ENCODE measurements at places on chromosomes 1 and 21.
A peak's percentile ranks its signal among the peaks of the same experiment; 100 is the strongest.

GRCh38 chr1:25563330-25564215 lies 20.2 kb downstream of the LDLRAP1 start:
- DNase-seq = no peak

DNA sequence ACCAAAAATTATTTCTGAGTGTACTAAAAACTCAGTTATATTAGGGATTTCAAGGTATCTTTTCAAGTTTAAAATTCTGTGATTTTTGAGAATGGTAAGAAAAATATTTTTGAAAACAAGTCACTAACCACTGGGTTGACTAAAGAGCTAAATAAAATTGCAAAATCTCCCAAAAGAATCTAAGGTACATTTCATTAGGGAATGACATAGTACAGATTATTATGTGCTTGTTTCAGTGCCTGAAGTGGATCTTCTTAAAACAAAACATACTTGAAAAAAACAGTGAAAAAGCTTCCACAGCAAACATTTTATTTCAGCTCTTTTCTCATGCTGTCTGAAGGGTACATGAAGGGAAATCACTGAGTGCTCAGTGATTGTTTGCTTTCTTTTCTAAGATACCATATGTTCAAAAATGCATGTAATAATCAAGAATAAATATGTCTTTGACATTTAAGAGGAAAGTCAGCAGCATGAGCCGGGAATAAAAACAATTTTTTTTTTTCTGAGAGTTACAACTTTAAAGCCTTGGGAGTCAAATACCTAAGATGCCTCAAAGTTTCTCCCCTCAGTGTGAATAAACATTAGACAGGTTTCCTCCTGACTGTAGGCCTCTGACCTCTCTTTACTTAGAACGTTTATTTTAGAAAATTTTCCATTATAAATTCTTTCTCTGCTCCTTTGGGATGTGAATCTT lies 200.7 kb downstream of the KCNT2 start:
- no peak for DNase-seq

DNA sequence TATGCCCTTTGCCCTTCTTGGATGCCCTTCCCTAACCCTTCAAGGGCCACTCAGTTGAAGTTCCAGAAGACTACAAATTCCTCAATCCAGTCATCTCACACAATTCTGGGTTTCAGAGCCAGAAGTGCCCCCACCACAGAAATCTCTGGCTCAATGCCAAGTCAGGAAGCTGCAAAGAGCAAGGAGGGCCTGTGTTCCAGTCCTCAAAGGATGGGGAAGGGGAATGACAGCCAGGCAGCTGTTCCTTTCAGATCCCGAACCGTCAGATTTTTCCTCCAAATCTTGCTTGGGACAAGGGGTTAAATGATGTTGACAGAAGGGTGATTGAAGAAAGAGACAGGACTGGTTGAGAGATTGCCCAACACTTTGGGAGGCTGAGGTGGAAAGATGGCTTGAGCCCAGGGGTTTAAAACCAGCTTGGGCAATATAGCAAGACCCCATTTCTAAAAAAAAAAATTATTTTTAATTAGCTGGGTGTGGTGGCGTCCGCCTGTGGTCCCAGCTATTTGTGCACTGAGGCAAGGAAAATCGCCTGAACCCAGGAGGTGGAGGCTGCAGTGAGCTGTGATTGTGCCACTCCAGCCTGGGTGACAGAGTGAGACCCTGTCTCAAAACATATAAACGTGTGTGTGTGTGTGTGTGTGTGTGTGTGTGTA lies 716 bp upstream of the HPDL start:
- no peak for DNase-seq

GRCh38 chr21:23541571-23541970 lies 2065.7 kb downstream of the MRPL39 start:
- no peak for DNase-seq

DNA sequence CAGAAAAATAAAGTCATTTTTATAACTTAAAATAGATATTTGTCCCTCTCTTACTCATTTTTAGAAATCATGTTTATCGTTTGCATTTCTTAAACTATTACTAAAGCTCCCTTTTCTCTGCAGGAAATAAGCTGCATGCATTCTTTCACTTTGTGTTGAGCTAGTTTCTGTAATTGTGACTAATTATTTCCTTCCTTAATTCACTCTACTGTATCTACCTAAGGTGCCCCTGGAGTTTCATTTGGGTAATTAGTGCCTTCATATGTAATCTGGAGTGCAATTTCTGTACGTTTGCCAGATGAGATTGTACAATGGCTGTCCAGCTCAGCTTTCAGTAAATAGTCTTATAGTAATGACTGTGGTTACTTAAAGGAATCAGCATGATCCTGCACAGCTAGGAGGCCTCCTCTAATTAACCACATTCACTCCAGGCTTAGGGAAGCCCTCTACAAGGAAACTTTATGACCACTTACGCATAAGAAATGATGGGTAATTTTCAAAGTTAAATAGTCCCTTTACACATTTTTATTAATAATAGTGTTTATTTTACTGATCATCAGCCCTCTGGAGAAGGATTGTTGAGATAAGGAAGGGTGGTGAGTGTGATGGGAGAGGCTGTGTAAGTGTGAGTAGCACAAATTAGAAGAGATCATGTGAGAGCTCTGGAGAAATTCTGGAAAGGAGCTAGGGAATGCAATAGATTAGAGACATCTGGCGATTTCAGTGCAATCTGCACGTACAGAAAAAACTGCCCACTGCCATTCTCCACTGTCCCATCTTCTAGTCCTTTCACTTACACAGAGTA lies 86.8 kb downstream of the LRRC8C start:
- DNase-seq = no peak

DNA sequence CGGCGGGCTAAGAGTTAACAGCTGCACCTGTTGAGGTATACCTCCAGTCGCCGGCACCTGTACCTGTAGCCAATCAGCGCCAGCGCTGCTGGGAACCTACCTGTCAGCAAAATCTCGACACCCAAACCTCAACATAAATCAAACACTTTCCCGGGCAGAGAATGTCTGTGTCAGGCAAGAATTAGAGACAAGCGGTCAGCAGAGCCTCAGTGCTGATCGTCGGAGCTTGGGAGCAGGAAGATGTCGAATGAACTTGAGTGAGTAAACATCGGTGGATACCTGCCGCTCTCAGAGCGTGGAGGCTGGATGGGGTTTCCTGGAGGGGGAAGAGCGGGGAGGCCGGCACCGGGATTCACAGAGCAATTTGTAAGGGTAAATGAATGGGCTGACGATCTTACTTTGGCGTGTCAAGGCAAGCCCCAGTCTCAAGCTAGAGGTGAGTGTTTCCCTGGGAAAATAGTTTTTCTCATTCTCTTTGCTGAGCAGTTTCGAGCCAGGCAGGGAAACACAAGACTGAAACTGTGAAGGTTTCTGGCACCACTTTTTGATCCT lies at the start of gene GRHL3:
Gene GRHL3, plus strand, starts transcription at position 46 of the 552 bp plus-strand sequence. Its CDS starts 195 bp downstream, at position 241.
- DNase-seq = peak; percentile 13

- DNase-seq = no peak
Measured at GRCh38 chr1:175363031-175363430, 170.5 kb upstream of the KIAA0040 start.

DNA sequence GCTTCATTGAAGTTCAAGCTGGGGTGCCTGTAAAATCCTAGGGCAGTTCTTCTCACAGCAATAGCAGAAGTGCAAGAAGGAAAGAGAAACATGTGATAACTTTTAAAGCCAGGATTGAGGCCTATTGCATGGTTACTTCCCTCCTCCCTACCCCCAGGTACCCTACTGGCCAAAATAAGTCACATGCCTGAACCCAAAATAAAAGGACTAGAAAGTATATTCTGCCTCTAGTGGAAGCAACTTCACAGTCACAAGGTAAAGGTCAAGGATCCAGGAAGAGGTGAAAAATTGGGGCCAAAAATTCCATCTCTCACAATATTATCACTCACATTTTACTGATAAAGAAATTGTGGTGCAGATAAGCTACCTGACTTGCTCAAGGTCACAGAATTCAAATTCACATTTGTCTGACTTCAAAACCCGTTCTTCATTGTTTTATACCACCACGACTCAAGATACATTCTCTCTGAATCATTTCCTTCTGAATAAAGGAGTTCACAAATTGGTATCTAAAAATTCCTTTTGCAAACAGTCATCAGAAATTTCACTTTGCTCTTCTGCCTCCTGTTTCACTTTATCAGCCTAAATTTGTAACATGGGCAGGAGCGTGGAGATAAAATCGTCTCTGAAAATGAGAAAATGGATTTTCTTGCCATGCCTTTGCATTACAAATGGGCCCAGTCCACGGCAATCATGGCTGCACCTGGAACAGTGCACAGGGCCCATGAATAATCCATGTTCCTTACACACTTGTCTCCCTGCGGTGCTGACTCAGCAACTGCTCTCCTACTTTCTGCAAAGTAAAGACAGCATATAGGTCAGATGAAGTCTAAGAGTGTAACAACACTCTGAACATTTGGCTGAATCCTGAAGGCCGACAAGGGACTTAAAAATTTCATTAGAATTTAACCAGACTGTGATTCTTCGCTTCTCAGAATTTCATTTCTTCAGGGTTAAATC lies 485.3 kb upstream of the NFIA start:
- DNase-seq = no peak

- DNase-seq = no peak
Measured at GRCh38 chr1:29227511-29227910, 3.2 kb downstream of the MECR start.

GRCh38 chr1:162285149-162285561 lies 91.5 kb downstream of the SPATA46 start:
- DNase-seq = peak; percentile 84

DNA sequence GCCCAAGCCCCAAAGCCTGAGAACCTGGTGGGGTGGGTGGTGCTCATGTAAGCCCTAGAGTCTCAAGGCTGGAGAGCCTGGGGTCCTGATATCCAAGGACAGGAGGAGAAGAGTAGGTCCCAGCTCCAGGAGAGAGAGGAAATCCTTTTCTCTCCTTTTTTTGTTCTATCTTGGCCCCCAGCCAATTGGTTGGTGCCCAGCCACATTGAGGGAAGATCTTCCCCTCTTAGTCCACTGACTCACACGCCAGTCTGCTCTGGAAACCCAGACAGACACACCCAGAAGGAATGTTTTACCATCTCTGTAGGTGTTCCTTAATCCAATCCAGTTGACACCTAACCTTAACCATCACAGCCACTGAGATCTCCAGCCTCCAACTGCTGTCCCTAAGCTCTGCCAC lies 16.2 kb upstream of the LIN9 start:
- no peak for DNase-seq

DNA sequence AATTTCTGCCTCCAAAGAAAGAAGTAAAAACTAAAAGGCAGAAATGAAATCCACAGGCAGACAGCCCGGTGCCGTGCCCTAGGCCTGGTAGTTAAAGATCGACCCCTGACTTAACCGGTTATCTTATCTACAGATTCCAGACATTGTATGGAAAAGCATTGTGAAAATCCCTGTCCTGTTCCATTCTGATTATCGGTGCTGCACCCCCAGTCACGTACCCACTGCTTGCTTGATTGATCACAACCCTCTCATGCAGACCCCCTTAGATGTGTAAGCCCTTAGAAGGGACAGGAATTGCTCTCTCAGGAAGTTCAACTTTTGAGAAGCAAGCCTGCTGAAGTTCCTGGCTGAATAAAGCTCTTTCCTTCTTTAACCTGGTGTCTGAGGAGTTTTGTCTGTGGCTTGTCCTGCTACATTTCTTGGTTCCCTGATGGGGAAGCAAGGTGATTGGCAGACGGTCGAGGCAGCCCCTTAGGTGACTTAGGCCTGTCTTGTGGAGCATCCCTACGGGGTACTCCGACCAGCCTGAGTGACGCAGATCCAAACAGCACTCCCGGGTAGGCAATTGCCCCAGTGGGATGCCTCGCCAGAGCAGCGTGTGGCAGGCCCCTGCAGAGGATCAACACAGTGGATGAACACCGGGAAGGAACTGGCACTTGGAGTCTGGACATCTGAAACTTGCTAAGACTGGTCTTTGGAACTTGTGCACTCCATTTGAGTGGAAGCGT lies 111.2 kb upstream of the PPM1J start:
- no peak for DNase-seq

DNA sequence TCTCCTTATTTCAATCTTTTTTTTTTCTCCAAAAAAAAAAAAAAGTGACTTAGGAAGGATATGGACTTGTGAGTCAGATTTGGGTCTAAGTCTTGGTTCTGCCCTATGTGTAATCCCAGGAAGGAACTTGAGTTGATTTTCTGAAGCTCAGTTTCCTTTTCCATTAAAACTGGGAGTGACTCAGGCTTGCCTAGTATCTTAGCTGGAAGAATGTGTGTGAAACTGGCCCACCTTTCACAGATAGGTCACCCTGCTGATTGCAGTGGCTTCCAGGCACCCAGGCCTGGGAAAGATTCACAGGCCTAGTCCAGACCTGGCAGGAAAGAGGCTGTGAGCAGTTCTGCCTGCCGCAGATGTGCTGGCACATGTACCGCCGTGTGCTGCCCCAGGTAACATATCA lies 218.3 kb upstream of the HOOK1 start:
- no peak for DNase-seq

- no peak for DNase-seq
Measured at GRCh38 chr1:154806333-154806732, 63.7 kb downstream of the KCNN3 start.

DNA sequence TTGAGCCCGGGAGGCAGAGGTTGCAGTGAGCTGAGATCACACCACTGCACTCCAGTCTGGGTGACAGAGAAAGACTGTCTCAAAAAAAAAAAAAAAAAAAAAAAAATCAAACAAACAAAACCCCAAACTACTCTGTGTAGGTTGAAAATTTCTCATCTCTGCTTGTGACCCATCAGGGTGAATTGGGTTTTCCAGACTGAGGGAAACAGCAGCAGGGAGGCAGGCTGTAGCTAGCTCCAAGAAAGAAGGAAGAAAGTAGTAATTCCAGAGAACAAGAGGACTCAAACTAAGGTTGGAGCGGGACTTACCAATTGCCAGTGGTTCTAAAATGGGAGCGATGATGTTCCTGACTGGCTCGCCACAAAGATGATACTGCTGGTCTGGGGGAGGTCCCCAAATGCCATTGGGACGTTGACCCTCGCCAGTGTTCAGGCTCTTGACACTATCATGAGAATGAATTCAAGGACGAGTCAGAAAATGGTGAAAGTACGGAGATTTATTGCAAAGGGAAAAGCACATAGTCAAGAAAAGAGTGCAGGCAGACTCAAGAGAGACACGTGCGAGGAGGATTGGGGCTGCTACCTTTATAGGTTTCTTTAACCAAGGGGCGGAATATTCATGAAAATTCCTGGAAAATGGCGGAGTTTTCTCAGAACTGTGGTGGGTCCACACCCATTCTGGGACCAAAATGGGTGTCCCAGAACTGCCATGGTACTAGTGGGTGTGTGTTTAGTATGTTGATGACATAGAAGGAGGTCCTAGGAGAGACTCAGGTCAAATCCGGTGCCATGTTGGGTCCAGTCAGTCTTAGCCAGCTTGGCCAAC lies 13.4 kb downstream of the AADACL4 start:
- DNase-seq = no peak

DNA sequence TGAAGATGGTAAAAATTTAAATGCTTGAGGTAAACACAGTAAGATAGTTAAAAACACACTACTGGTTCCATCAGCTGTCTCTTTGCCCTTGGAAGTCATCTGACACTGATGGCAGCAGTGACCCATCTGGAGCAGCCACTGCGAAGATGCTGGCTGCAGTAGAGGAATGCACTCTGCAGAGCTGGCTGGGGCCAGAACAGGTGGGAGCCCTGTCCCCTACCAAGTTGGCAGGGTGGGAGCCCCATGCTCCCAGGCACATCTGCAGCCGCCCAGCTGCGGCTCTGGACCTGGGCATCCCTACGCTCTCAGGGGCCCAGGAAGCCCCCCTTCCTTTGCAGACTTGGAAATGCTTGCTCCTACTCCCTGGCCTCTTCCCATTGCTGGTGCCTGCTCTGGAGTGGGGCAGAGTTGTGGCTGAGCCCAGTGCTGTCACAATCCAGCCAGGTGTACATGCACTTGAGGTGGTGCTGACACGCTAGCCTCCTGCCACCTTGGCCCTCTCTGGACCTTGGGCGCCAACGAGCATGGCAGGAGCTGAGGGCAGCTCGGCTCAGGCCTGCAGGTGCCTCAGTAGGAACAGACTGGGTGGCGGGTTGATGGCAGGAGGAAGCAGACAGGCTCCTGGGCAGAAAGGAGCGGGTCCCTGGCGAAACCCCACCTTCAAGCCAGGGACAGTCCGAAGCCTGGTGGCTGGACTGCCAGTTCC lies 227.0 kb downstream of the FGGY start:
- DNase-seq = no peak

Measured in NCI-H774 (cell line).